Suppressor macrophage (primary cell): ENCODE measurements at places on chromosomes 6 and 20.

DNA sequence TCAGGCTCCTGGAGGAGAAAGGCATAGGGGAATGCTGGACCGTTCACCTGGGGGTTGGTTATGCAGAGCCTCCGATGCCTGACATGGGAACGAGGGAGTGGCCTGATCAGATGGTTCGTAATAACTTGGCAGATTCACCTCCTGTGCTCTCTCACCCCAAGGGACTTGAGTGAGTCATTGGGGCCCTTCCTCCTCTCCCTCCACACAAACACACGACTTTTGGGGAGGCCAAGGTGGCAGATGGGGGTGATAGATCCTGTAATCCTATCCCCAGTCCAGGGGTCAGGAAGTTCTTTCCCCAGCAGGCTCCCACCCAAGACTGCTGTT, 45.6 kb upstream of the ARFGEF2 start:
- no peak for DNase-seq

GRCh38 chr6:142255785-142256184, 46.0 kb upstream of the ADGRG6 start:
- no peak for DNase-seq

GRCh38 chr6:144346719-144347447, 61.7 kb downstream of the UTRN start:
- DNase-seq: peak; percentile 66

- peak; percentile 48 for DNase-seq
Measured at GRCh38 chr6:148112851-148113319, 229.8 kb upstream of the SASH1 start.
